ENCODE measurements at places on chromosomes 1 and 21.

DNA sequence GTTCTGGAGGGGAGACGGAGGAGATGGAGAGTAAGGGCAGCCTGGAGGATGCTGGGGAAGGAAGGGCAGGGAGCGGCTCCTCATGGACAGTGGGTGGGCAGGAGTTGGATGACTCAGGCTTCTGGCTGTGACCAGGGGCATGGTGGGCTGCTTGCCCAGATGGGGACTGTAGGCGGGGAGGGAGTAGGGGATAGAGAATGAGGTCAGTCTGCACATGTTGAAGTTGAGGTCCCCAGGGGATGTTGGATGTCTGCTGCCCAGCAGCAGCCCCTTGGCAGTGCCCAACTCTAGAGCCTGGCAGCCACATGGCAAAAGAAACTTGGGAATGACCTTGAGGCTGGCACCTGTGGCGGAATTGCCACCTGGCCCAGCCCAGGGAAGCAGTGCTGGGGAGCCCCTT is 6.4 kb downstream of the SELENON start:
- DNase-seq = no peak

DNA sequence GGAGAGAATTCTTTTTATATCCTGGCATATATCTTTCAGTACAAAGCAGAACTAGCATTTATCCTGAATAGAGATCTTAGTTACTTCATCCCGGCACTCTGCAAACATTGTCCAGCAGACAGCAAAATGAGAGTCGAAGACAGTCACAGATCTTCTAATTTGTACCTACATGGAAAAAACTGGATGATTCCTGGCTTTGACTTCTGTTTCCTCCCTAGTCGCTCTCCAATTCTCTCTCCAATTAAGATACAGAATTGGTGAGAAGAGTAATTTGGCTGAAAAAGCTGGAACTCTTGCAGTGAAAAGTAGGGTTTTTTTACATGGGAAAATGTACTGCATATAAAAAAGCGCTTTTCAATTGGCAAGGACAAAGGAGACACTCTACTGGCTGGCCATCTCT is 151.1 kb upstream of the C8B start:
- no peak for DNase-seq

DNA sequence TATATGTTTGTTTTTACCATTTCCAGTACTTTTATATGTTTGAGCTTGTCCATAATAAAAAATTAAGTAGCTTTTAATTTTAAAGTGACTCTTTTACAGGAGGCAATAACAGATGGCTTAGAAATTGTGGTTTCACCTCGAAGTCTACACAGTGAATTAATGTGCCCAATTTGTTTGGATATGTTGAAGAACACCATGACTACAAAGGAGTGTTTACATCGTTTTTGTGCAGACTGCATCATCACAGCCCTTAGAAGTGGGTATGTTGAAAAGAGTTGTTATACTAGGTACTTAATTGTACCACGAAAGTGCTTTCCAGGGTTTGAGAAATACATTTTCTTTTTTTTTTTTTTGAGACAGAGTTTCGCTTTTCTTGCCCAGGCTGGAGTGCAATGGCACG is 46.1 kb downstream of the RNF2 start:
- no peak for DNase-seq

GRCh38 chr1:26775666-26776065 is 12.1 kb upstream of the PIGV start:
- DNase-seq = no peak

- DNase-seq = no peak
Observed at GRCh38 chr1:19922015-19922688, 1.3 kb downstream of the PLA2G2E start.

- DNase-seq = no peak
Observed at GRCh38 chr1:19124273-19124672, 85.8 kb downstream of the UBR4 start.

- no peak for DNase-seq
Observed at GRCh38 chr1:202709276-202710041, 795 bp downstream of the SYT2 start.

GRCh38 chr1:243407284-243408018 is 151.6 kb downstream of the SDCCAG8 start:
- no peak for DNase-seq

DNA sequence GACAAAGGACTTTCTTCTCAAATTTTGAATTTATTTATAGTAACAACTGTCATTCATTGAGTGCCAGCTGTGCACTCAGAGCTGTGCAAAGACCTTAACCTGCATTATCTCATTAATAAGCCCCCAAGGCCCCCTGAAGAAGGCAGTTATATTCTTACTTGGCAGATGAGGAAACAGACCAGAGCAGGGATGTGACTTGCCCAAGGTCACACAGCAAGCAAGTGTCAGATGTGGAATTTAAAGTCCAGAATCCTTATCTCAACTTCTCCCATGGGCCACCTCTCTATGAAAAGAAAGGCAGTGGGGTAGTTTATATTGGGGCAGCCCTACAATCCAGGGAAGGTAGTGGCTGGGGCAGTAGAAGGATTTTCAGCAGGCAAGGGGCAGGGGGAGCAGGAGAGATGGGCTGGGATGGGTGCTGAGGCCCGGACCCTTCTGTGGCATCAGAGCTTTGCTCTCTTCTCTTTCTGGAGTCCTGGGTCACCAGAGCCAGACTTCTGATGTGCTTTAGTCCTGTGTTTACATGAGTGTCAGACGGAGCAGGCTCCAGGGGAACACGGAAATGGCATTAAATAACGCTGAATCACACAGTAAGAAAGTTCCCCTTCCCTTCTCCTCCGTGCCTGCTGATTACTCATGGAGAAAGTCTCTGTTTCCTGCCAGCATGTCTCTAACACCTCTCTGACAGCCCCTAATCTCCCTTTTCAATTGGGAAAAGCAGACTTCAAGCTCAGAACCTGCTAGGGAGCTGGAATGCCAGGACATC is 39.5 kb downstream of the EPHB2 start:
- DNase-seq = peak; percentile 36

GRCh38 chr1:114758256-114758832 is 560 bp upstream of the CSDE1 start:
- DNase-seq = no peak

DNA sequence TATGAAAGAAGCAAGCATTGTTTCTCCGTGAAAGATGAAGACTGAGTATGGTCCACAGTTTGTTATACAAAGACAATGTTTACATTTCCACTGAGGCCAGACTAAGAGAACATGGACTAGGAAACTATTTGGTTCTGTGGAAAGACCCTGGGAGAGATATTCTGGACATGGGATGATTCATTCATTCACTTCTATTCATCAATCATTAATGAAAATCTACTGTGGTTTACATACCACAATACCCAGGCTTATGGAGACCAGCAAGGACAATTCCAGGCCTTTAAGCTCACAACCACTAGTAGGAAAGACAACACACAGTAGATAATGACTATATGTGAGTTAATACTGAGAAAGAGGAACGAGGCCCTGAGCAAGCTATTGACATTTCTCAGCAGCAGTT is 125.4 kb downstream of the TBX15 start:
- DNase-seq = no peak

GRCh38 chr1:225915538-225915991 is 8.5 kb downstream of the PYCR2 start:
- no peak for DNase-seq

DNA sequence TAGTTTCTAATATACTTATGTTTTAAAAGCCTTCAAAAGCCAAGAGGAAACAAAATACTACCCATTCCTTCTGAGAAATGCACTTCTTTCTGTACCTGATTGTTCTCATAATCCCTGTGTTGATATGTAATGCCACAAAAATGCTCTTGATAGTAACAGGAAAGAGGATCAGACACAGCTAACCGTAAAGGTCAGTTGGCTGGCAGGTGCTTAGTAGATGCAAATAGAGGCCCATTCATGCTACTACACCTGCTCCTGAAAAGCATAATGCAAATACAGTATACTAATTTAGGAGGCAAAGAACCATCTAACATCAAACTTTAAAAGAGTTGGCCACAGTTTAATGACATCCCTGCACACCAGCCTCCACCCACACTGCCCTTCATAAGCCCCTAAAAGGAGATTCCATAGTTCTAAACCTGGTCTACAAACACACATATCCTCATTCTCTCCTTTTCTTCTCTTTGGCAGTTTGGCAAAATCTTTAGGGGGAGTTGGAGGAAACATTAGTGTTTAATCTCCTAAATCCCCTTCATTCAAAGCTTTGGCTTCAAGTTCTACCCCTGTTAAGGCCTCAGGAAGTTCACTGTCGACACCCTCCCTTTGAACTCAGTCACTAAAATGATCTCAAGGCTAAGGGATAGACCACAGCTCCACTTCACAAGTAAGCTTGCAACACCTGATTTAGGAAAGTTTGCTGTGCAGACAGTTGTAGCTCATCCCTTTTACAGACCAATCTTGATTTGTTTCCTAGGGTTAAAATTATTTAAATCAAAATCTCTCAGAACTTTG is 2.9 kb upstream of the CD46 start:
- no peak for DNase-seq

DNA sequence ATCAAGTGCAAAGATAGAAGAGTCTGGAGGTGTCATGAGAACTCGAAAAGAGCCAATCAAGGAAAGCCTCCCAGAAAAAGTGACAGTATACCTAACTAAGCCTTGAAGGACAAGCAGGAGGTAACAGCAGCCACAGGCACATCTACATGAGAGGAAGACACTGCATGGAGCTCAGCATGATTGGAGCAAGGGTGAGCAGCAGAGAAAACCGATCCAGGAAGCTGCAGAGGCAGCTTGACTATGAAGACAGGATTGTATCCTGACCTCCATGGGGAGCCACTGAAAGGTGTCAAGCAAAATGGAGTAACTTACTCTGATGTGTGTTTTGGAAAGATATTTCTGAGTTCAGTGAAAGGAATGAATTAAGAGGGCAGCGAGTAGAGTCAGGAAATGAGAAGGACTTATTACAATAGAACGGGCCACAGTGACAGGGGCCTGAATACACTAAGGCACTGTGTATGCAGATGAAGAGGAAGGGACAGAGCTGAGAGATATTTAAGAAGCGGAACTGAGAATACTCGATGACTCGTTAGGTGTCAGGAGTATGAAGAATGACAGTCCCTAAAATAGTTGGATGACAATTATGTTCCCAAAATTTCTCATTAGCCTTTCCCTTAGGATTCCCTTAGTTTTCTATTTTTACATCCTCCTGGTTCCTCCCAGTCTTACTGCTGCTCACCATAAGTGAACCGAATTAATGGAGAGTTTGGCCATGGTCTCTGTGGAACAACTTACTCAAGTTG is 139.3 kb upstream of the NFIA start:
- DNase-seq = no peak

DNA sequence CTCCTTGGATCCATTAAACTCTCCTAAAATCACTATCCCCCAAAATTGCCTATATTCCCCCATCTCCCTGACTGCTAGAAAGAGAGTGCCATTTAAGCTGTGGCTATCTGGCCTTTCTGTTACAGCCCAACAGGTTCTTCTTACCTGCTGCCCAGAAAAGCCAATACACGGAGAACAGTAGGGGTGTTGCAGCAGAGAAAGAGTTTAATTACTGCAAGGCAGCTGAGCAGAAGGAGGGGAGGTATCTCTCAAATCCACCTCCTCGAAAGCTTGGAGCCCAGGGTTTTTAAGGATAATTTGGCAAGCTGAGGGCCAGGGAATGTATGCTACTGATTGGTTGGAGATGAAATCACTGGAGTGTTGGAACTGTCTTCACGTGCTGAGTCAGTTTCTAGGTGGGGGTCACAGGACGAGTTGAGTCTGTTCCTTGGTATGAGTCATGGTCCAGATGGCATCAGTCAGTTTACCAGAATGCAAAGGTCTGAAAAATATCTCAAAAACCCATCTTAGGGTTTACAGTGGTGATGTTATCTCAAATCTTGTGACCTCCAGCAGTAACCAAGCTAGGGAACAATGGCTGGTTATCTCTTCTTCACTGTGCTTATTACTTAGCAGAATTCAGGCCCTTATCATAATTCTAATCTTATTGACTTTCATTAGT is 89.8 kb downstream of the SMYD3 start:
- no peak for DNase-seq

DNA sequence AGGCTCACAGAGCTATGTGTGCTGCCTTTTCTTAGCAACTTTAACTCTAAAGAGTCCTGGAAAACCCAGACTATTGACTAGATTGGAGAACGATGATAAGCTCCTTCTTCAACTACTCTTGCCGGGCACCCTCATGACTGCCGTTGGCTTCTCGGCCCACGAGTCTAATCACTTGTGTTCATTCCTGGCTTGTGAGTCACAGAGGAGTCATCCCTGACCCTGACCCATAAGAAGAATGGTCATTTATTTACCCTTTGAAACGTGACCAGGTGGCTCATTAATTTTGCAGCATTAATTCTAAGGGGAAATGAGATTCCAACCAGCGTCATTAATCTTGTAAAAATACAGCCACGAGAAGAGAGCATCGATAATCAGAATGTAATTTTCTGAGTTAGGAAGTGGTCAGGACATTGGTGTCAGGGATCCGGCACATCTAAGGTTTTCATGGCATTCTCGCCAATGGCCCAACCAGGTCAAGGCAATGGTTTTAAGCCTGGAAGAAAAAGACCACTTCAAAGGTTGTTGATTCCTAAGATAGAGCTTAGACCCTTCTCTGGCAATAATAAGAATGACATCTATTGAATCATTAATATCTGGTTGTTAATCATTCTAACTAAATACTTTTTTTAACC is 183.6 kb upstream of the RUNX1 start:
- DNase-seq = no peak

DNA sequence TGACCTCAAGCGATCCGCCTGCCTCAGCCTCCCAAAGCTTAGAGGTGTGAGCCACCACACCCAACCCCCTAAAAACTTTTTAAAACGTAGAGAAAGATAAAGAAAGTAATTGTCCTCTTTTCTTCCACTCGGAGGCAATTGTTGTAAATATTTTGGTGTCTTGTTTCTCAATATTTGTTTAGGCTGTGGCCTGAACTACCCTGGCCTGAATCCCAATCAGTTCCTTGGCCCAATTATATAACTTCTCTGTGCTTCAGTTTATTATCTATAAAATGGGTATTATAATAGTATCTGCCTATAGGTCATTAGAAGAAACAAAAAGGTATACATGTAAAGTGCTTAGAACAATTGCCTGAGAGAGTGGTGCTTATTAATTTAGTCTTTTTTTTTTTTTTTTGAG is 1.8 kb upstream of the ATP5PO start:
- DNase-seq = no peak

DNA sequence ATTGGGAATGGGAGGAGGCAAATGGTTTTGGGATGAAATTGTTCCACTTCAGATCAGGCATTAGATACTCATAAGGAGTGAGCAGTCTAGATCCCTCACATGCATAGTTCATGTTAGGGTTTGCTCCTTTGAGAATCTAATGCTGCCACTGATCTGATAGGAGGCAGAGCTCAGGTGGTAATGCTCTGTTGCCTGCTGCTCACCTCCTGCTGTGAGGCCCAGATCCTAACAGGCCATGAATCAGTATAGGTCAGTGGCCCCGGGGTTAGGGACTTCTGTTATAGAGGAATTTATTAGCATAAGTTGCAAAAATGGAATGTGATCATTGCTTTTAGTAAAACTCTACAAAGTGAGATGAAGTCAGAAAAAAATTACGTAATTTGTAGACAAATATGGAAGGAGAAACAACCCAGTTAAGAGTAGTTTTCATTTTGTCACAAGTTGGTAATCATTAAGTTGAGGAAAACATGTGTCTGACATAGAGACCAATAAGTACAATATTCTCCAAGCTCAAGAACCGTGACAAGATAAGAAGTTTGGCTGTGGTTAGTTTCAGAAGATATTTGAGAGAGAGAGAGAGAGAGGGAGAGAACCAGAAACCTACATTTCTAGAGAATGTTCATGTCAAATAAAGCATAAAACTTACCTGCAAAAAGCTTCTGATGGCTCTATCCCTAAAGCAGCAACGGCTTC is 689.7 kb upstream of the PRMT6 start:
- no peak for DNase-seq

Measured in CD4-positive, alpha-beta T cell treated with Interleukin-1 beta for 1 hour (primary cell).